ENCODE measurements at places on chromosomes 1 and 21.

DNA sequence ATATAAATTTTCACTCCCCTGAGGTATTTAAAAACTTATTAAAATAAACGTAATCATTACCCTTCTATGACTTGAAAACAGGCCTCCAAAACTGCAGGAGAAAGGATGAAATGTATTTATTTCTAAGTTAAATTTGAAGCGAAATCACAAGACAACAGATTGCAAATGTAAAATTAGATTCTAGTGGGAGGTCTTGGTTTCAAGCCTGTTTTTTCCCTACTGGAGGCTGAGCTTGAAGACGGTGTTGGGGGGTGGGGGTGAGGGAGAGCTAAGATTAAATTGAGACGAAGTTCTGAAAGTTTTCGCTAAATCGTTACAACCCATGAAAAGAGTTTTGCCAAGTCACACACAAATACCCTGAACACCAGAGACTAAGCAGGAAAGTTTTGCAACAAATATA is 68.2 kb downstream of the TIAM1 start:
- no peak for DNase-seq

DNA sequence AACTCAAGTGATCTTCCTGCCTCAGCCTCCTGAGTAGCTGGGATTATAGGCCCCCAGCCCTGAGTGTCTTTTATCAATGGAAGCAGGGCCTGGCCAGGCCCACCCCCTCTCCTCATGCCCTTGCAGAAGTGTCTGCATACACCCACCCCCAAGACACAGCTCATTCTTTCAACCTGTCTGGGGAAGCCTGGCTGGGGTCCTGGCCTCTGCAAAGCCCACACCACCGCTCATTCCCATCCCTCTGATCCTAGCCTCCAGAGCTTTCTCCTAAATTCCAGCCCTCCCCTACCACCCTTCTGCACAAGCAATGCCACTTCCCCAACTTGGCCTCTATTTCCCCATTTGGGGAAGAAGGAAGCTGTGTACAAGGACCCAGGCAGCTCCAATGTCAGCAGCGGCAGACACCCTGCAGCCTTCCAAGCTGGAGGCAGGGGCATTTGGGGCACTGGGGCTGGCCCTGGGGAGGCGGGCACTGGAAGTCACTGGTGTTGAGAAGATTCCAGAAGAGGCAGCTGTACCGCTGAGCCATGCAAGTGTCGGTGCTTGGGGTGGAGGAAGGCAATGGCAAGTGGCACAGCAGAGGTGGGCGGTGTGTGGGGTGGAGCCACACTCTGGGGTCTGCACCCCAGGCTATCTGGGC is 33.7 kb upstream of the ARF1 start:
- DNase-seq = no peak

DNA sequence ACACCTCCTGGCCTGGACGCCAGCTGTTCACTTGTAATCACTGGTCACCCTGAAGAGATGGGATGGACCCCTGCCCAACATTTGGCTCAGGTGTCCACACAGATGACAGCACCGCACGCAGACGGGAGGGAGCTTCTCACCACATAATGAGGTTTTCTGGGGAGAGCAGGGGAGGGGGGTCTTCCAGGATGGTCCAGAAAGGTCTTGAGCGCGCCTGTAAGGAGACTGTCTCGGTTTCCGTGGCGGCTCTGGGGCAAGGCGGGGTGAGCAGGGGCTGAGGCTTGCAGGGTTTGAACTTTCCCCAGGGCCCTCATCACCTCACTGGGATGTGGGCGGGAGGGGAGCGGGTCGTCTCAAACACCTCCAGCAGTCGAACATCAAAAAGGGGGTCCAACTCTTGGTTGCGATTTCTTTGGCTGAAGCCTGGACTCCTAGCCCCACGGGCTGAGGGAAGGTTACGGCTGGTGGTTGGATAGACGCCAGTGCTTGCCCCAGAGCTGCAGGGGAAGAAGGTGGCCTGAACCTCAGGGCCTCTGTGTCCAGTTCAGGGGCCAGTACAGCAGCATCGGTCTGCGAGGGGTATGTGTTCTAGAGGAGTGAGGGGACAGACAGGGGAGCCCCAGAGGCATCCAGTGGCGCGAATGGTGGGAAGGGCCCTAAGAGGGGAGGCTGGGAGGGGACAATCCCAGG is 53.8 kb downstream of the PRKCZ start:
- DNase-seq = no peak

- no peak for DNase-seq
These were observed 178.9 kb downstream of the MIS18A start for GRCh38 chr21:32099812-32100416.

DNA sequence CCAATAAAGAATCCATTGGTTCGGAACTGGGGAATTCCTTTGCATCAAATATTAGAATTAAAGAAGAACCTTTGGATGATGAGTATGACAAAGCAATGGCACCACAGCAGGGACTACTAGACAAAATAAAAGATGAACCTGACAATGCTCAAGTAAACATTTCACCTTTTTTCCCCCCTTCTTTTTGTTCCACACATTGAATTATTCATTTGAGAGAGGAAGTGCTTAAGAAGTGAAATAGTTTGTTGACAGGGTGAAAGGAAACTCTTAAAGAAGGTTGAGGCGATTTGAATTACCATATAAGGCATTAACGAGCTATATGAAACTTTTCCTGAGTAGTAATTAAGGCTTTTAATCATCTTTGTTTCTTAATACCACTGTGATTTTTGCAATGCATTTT is 93.1 kb downstream of the ZMYM4 start:
- DNase-seq = no peak

- no peak for DNase-seq
These were observed 41.6 kb upstream of the APOBEC4 start for GRCh38 chr1:183694755-183695154.

GRCh38 chr1:106961646-106962045 is 94.8 kb upstream of the PRMT6 start:
- no peak for DNase-seq

DNA sequence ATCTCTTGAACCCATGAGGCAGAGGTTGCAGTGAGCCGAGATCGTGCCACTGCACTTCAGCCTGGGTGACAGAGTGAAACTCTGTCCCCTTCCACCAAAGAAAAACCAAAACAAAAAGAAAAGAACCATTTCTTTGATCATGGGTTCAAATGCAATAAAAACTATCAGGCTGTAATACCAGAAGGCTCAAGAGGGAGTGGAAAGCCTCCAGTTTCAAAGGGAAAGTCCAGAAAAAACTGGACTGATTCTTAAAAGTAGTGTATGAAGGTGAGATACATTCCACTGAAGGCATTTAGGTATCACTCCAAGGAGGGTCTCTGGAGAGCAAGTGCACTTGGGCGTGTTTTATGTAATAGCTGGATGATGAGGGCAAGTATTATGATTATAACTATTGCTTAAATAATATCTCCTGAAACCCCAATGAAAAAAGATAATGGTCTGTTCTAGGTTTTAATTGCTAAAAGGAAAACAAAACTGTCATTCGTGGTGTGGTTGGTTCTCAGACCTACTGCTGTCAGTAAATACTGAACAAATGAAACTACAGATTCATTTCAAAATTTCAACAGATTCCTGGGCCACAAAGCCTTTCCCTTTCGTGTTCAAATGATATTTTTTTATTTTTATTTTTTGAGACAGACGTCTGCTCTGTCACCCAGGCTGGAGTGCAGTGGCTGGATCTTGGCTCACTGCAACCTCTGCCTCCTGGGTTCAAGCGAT is 6.0 kb upstream of the CAMTA1 start:
- no peak for DNase-seq

GRCh38 chr1:203612932-203613682 is 13.5 kb upstream of the ATP2B4 start:
- DNase-seq = peak; percentile 75

GRCh38 chr1:163657719-163658118 is 336.0 kb downstream of the NUF2 start:
- no peak for DNase-seq

DNA sequence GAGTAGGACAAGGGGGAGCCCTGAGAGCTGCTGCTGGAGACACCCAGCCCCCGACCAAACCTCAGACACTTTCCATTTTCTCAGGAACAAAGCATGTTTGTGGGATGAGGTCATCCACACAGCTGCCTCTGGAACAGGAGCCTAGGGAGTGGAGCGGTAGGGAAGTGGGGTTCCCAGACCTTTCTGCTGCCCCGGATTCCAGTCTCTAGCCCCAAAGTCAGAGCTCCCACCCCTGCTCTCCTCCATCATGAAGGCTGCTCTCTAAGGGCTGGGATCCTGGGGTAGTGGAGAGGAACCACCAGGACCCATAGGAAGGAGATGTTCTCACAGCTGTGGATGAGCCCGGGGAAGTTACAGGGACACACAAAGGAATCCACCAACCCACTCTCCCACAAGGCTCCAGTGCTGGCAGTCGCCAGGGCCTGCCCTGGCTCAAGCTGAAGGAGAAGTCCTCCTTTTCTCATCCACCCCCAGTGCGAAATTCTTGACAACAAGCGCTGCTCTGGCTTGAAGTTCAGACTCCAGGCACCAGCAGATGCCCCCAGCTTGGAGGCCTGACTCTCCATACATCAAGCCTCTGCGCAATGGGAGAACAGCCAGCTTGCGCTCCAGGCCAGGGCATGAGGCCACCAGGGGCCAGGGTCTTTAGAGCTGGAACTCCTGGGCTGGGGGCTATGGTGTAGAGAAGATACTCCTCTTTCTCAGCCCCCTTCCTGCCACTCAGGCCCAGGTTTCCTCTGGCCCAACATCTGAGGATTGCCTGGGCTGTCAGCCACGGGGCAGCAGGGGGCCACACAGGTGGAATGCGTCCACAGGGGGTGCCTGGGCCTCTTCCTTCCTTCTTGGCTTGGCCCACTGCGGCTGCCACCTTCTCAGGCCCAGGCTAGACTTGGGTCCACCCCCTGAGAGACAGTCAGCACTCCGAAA is 4.5 kb downstream of the FHL3 start:
- no peak for DNase-seq

GRCh38 chr1:26786437-26787380 is 1.0 kb upstream of the PIGV start:
- peak; percentile 16 for DNase-seq

- no peak for DNase-seq
These were observed 140.2 kb upstream of the DNAH14 start for GRCh38 chr1:224789311-224789710.
